ENCODE measurements at places on chromosomes 11 and 22.

DNA sequence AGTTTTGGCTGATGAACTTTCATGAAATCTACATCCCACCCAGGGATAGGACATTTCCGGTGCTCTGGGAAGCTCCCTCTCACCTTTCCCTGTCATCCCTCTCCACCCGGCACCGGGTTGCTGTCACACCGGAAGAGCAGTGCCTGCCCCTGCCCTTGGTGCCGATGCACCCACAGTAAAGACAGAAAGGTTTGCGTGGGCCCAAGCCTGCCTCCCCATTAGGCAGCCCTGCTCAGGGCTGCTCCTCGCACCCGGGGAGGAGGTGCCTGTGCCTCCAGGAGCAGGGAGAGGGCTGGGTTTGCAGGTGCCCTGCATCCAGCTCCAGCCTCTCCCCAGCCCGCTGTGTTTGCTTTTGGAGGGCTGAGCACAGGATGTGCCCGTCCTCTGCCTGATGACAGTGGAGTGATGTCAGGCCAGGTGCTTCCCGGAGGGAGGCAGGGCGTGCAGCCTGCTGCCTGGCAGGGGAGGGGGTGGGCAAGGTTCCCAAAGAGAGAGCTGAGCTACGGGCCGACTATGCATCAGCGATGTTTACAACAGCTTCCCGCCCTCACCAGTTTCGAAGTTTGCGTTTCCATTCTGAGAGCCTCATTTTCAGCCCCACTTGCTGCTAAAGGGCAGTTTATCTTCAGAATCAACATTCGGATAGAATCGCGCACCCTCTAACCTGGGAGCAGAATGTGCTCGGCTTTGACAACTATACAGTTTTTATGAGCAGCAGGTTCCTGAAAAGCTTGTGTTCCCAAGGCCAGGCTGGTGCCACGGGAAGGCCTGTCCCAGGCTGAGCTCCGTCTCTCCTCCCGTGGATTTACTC lies 83.2 kb upstream of the CLDN5 start:
- DNase-seq = peak; percentile 33

DNA sequence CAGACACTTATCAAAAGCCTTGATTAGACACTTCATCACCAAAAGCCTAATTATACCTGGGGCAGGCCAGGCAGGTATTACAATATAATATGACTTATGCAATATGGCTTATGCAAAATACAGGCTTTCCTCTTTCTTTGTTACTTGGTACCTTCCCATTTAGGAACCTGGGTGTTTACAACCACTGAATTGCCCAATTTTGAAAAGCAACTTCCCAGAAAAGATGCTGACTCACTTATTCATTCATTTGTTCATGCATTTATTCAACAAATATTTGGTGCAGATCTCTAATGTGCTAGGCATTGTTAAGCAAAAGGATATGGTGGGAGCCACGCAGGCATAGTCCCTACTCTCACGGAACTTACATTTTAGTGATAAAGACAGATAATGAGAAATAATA lies 13.6 kb upstream of the JAML start:
- DNase-seq = no peak

- DNase-seq = no peak
Measured at GRCh38 chr11:130161441-130162145, 2.0 kb downstream of the ST14 start.

DNA sequence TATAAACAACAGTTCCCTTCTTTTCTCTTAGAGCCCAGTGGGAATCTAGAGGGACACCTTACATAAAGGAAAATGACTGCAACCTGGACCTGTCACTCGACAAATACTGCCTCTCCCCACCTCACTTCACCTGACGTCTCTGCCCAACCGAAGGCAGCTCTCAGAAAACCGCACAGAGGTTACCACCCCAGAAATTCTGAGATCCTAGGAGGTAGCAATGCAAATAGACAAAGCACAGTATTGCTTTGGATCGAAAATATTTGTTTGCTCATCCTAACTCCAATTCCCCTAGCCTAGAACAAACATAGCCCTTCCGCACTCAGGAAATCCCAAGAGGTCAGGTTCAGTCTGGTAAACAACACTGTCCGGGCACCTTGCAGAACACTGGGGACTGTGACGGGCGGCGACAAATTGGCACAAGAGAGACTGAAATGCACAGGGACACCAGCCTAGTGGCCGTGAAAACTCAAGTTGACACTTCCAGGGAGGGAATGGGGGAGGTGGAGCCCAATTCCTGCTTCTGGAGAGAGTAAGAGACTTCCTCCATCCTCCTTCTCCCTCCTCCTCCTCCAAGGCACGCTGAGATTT lies 420 bp upstream of the TRIM44 start:
- peak; percentile 12 for DNase-seq

DNA sequence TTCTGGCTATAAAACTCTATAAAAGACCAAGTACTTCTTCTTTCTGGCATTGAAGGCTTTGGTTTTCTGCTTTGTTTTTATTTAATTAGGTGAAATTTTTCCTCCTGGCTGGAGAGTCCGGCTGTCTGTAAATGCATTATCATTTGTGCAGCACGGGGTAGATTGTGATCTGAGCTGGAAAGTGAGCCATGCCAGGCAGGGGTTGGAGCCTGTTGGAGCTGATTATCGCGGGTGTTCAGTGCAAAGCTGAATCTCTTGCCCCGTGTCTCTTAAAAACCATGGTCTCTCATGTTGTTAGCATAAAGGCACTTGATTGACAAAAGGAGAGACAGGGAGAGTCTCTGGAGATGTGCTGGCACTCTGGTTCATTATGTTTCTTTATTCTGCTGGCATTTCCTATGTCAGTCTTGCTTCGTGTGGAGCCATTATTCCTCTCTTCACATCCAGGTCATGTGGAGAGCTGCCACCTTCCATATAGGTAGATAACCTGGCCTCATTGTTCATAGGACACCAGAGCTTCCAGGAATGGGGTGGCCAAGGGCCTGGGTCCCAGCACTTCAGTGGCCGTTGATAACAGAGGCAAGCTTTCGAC lies 75.2 kb downstream of the LDLRAD3 start:
- DNase-seq = no peak

DNA sequence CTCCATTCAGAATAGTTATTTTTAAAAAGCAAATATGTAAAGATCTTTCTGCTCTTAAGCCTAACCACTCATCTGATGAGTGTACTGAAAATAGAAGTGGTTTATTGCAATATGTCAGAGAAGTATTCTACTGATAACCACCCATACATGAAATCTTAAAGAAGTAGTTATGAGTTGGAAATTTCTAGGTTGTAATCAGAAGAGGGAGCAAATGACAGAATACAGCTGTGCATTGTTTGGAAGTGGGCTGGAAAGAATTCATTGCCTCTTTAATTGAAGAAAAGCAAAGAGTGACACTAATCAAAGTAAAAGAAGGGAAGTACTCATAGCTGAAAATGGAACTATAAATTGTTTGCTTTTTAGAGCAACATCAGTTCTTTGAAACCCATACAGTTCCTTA lies 39.4 kb downstream of the FDX1 start:
- DNase-seq = no peak

DNA sequence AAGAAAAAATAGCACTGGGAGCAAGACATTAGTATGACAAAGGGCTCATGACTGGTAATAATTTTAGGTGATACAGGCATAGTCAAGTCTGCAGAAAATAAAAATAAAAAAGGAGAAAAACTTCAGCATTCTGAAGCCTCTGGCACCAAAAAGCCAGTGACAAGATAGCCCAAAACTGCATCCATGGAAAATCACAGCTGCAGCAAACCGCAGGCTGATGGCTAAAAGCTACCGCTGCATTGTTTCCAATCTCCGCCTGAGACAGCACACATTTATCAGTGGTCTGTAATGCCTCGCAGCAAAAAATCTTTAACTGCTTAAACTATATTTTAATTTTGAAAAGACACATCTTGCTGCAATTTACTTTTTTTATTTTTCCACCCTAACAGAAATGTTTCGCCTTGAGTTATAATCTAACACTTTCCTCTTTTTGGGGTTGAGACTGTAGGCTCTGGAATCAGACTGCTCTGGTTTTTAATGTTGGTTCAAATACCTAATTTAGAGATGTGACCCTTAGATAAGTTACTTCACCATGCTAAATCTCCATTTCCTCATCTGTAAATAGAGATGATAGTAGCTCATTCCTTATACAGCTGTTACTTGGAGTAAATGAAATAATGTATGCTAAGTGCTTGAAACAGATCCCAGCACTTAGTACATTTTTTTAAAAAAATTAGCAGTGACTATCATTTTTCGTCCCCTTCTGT lies 42.0 kb upstream of the FIBIN start:
- no peak for DNase-seq

GRCh38 chr11:57792060-57792541 lies 30.5 kb downstream of the CTNND1 start:
- DNase-seq = peak; percentile 81

GRCh38 chr11:112293614-112294013 lies 33.0 kb upstream of the PLET1 start:
- no peak for DNase-seq

- no peak for DNase-seq
Measured at GRCh38 chr11:128821556-128821955, 45.5 kb downstream of the KCNJ1 start.

DNA sequence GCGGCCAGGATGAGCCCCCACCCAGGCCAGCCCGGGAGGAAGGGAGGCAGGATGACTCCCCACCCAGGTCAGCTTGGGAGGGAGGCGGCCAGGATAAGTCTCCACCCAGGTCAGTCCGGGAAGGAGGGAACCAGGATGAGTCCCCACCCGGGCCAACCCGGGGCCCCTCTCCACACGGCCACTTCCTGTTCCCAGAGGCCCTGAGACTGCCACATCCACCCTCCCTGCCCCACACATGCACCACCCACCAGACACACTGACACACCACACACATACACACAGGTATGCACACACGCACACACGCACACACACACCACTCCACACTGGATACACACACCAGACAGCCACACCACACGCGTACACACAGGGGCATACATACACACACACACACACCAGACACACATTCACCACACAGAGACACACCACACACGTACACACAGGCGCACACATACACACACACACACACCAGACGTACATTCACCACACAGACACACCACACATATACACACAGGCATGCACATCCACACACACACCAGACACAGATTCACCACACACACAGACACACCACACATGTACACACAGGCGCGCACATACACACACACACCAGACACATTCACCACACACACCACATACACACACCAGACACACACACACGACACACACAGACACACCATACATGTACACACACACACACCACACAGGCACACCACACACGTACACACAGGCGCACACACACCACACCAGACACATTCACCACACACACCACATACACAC lies 84.9 kb upstream of the PRR5 start:
- no peak for DNase-seq

DNA sequence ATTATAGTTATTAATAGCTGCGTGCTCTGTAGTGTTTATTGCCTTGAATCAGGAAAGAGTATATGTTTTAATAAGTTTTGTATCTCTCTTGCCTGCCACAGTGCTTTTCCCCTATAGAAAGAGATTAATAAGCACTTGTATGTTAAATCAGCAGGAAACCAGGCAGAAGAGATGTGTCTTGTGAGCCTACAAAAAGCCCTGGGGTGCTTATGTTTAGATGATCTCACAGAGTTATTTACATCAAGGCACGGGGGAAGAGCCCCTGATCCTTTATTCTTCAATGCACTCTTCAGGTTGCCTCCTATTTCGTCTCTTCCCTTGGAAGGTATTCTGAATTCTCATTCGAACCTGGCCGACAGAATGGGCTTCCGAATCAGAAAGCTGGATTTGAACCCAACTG lies 183.0 kb downstream of the MAML2 start:
- no peak for DNase-seq

- DNase-seq = no peak
Measured at GRCh38 chr11:100825626-100826025, 138.5 kb downstream of the ARHGAP42 start.

GRCh38 chr11:82076126-82076525 lies 657.5 kb downstream of the FAM181B start:
- DNase-seq = no peak

- DNase-seq = no peak
Measured at GRCh38 chr22:46613606-46614021, 6.6 kb upstream of the GRAMD4 start.

DNA sequence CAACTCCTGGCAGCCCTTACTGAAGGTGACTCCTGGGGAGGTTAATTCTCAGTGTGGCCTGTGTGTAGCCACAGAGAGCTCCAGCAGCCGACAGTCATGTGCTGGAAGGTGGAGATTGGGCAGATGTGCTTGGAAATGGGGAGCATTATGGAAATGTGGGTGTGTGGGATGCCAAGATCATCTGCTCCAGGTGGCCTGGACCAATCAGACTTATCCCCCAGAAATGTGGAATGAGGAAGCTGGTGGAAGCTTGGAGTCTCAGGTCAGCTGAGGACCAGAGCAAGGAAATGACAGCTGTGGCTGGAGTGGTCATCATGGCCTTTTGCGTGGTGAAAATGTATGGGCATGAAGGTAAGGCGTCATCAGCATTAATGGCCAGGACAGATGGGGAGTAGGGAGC lies 234.0 kb downstream of the MIAT start:
- no peak for DNase-seq

- DNase-seq = no peak
Measured at GRCh38 chr11:118343248-118343647, 743 bp upstream of the CD3D start.

- no peak for DNase-seq
Measured at GRCh38 chr11:90343673-90344072, 120.8 kb upstream of the CHORDC1 start.

DNA sequence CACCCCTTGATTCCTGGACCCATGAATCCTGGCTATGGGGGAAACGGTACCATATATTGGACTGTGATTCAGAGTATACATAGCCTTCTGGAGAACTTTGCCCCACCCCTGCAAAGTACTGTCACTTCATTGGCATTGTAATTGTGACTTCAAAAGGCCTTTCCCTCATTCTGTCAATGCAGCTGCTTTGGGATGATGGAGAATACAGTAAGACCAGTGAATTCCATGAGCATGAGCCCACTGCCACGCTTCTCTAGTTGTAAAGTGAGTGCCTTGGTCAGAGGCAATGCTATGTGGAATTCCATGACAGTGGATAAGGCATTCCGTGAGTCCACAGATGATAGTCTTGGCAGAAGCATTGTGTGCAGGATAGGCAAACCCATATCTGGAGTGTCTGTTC lies 25.7 kb upstream of the MSANTD2 start:
- DNase-seq = no peak

DNA sequence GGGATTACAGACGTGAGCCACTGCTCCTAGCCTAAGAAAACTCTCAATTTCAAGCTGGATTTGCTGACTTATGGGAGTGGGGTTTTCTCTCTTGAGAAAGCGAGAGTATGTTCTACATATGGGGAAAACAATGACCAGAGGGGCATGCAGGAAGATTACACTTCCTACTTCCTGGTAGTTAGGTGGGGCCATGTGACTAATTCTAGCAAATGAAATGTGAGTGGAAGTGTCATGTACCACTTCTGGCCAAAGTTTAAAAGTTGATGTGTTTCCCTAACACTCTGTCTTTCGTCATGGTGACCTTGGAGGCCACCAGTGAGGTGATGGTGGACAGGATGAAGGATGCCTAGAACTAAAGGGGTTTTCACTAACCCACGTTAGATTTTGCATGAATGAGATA lies 50.5 kb downstream of the PARVG start:
- no peak for DNase-seq

DNA sequence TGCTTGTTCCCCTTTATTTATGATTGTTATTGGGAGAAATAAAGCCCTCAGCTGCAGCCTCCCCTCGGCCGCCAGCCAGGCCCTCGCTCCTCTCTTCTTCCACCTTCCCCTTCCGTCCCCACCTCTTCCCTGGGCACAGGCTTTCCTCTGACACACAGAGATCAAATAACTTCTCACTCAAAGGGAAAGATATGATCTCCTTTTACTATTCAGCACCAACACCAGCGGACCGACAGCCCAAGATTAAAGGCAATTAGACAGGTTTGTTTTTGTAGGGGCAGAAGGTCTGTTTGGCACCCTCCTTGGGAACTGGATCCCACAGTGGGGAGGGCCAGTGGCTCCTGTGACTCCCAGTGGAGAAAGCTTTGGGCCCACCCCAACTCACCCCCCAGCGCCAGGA lies 23.0 kb downstream of the NECTIN1 start:
- no peak for DNase-seq
